ENCODE measurements at places on chromosomes 5 and 9. TPM values are rescaled to one million over a fixed set of nuclear protein-coding genes. Genes with fewer than 3 reads are reported as not detected.

HAVCR1 gene
- total RNA-seq: not detected

AJM1 gene
- 0.80 TPM for total RNA-seq

WNK2 gene
- 0.82 TPM for total RNA-seq

TNFSF8 gene
- not detected for total RNA-seq

DNA sequence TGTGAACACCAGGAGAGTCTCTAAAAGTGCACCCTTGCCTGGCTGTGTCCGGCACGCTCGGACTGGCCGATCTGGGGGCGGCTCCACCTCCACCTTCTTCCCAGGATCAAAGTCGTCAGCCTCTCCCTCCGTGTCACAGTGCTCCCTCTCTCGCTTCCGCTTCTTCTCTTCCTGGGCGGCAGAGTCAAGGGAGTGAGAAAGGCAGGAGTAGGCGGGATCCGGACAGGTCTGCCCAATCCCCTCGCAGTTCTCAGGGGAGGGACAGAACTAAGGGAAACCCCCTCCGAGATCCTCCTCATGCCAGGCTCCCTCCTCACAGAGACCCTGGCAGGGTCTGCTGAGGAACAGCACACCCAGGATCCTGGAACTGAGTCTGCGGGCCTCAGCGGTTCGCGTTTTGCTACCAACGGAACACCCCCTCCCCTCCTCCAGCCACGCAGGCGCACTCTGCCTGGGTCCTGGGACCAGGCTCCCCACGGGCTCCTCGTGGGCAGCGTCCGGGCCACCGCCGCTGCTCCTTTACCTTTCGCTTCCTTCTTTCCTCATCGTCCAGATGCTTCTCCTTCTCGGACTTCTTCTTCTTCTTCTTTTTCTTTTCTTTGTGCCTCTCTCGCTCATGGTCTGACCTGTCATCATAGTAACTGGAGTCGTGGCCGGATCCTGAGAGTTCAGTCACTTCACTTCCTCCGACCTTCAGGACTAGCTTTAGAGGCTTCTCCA lies 1.3 kb downstream of the BRD9 start:
- DNase-seq: no peak
